ENCODE measurements at places on chromosomes 6 and 20.

DNA sequence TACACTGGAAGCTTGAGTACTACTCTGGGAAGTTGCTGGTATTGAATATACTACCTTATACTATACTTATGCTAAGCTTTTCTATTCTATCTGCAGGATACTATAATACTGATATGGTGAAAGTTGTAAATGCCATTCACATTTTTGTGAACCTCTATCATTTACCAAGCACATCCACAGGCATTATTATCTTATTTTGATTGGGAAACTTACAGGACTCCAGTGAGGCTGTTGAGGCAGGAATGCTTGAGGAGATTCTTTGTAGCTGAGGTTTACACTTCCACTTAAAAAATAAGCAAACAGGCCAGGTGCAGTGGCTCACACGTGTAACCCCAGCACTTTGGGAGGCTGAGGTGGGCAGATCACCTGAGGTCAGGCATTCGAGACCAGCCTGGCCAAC is 442.9 kb downstream of the QKI start:
- DNase-seq = no peak

- DNase-seq = no peak
These were observed 367 bp downstream of the NRSN2 start for GRCh38 chr20:347317-347639.

DNA sequence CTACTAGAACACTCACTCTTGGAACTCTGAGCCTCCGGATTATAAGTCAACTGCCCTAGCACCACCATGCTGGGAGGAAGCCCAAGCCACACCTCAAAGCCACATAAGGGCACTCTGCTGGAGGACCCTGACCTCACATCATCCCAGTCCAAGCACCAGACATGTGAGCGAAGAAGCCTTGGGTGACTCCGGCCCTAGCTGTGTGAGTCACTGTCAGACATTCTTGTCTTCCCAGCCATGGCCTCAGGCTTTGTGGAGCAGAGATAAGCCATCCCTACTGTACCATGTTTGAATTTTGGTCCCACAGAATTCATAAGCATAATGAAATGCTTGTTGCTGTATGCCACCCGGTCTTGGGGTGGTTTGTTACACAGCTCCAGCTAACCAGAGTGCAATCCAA is 247.7 kb downstream of the SOD2 start:
- DNase-seq = no peak

GRCh38 chr6:3318821-3319540 is 60.2 kb downstream of the PSMG4 start:
- DNase-seq = no peak

GRCh38 chr6:94144807-94145206 is 725.4 kb upstream of the EPHA7 start:
- DNase-seq = no peak

- DNase-seq = peak; percentile 71
These were observed 18.0 kb downstream of the KLHL31 start for GRCh38 chr6:53647462-53648094.

DNA sequence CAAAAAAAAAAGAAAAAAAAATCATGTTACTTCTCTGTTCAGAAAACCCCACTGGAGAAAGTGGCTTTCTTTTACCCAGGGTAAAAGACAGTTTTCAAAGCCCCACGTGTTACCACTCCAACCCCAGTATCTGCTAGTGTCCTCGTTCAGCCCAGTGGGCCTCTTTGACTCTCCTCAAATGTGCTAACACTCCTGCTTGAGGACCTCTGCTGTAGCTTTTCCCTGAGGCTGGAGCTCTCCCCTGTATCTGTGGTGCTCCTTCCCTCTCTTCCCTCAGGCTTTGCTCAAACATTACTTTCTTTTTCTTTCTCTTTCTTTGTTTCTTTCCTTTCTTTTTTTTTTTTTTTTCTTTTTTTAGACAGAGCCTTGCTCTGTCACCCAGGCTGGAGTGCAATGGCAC is 15.3 kb downstream of the SEC23B start:
- no peak for DNase-seq

DNA sequence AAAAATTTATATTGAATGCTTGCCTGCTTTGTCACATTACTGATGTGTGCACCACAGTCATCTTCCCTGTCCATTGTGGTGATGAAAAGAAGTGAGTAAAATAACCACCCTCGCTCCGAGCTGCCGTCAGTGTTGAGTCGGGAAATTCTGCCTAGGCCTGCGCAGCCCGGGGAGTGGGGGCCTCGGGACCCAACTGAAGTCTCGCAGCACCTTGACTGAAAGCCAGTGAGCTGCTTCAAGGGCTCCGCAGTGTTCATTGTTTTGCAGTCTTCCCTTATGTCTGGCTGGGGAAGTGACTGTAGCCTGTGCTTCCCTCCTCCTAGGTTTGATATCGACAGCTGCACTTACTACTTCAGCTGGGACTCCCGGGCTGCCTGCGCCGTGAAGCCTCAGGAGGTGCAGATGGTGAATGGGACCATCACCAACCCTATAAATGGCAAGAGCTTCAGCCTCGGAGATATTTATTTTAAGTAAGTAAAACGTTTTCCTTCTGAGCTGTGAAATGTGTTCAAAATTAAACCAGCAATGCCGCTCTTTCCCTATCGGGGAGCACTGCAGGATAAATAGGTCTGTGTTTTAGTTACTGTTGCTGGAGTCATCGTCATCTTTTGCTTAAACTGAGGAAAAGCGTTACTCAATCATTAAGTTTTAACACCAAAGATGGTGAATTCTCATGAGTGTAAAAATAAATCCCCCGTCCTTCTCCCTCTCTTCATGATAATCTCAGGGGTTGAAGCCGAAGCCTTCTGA is 32.7 kb upstream of the SLC22A1 start:
- no peak for DNase-seq

Data from activated naive CD4-positive, alpha-beta T cell treated with anti-CD3 and anti-CD28 coated beads, Interleukin-2, amount 10 ng/mL, durations not matched to agents 7 days and 5 days (primary cell).